ENCODE measurements at places on chromosomes 5 and 9.

GRCh38 chr5:158022837-158023236, 163.9 kb upstream of the CLINT1 start:
- no peak for DNase-seq

DNA sequence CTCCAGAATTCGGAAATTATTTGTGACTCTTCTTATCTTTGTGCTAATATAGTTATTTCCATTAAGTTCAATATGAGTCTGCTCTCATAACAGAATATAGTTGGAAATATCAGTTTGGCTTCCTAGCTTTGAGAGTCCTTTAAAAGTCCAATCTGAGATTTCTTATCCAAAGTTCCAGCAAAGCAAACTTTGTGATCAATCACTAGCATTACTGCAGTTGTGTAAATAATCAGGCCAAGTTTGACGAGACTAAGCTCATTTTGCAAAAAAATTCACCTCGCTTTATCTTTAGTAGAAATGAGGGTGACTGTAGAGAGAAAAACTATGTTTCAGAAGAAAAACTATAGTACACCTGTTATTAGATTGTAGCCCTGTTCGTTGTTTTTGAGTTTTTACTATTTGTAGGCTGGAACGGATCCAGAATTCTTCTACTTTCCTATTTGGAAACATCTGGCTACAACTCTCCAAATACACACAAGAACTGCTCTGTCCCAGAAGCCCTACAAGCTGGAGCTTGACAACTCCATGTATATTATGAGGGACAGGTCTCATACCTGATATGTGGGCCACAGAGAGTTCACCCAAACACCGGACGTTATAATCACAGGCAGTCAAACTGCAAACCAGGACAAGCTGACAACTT, 47.8 kb downstream of the RAPGEF1 start:
- no peak for DNase-seq

DNA sequence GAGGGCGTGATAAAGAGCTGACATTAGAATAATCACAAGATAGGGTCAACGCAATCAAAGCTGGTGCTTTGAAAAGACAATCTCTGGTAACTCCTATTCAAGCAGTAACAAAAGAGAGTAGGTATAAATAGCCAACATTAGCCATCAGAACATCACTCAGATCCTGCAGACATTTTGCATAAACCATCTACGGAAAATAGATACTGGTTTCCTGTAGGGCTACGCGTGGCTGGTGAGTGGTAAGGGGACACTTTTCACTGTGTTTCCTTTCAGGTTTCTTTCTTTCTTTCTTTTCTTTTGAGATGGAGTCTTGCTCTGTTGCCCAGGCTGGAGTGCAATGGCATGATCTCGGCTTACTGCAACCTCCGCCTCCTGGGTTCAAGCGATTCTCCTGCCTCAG, 22.3 kb downstream of the TTF1 start:
- no peak for DNase-seq

GRCh38 chr5:143341807-143342570, 61.5 kb downstream of the NR3C1 start:
- DNase-seq = no peak

DNA sequence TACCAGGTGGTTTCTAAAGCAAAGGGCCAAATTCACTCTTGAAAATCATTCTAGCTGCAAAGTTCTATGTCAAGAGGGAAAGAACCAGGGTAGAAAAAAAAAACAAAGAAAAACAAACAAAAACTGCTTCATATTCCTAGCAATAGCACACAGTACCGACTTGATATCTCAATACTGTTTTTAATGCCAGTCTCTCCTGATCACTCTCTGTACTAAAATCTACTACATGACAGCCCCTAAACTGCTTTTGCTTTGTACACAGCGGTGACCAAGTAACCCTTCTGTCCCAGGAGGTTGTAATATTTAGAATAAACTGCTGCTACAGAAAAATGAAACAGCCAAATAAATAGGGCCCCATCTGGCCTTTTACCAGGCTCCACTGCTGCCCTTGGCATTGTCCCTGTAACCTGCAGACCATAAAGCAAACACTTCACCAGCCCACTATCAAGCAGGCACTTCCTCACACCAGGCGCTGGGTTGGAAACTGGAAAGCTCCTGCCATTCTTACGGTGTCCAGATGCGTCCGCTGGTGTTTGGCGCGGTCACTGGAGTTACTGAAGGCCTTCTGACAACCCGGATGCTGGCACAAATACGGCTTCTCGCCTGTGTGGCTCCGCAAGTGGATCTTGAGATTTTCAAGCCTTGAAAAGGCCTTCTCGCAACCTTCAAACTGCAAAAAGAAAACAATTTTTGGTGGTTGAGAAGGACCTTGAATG, 363.2 kb downstream of the GLIS3 start:
- no peak for DNase-seq

Measured in activated T-cell treated with anti-CD3 and anti-CD28 coated beads, Interleukin-2, amount 50 U/mL, for 24 hours (primary cell).